ENCODE measurements at places on chromosomes 3 and 15.

DNA sequence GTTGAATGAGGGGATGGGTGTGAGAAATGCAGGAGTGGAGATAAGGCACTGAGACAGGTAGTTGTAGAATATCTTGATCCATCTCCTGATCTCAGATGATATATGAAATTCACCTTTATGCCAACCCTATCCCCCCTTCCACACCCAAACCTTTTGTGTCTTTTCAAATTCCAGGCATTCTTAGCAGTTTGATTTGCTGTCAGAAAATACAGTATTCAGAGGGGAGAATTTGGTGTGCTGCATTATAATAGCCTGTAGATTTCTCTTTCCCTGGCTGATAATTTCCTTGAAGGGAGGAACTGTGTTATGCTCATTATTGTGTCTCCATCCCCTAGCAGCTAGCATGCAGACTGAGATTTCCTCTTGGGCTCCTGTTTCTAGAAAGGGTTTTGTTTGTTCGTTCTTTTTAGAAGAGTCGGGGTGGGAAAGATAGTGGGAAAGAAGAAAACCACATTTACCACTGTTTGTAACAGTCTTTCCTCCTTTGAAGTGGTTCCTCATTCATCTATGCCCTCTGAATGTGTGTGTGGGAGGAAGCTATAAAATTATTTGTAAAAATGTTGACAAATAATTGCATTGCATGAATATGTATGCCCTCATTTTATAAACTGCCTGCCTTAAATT, 373.4 kb downstream of the DIPK2A start:
- no peak for DNase-seq

GRCh38 chr3:169628567-169628966, 34.9 kb downstream of the MECOM start:
- no peak for DNase-seq

DNA sequence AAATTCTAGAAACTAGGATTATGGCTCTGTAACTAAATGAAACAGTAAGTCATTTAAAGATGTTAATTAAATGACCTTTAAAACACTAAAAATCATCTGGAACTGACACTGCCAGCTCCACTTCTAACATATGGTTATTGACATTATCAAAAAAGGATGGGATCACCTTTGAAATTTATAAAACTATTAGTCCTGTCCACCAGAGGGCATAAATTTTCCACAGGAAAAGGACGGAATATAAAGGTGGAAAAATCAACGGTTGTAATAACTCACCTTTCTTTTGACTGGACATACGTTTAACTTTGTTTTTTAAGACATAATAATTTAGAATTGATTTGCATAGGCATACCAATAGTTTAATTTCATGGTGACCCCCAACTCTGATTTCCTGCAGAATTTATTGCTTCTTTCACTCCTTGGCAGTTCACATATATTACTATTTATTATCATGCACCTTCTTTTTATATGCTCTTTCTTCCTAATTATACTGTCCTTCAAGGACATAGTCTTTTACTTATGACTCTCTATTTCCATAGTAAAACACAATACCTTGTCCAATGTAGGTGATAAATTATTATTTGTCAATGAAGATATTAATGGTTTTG, 345.7 kb downstream of the CADM2 start:
- DNase-seq, result no peak

- DNase-seq, result no peak
These were observed 271.7 kb downstream of the RPLP1 start for GRCh38 chr15:69724333-69724732.

- DNase-seq, result no peak
These were observed at the start of gene CPNE9 for GRCh38 chr3:9703736-9704346. Gene CPNE9, plus strand, starts transcription at chr3:9703833. Its CDS starts 164 bp downstream, at chr3:9703997.

DNA sequence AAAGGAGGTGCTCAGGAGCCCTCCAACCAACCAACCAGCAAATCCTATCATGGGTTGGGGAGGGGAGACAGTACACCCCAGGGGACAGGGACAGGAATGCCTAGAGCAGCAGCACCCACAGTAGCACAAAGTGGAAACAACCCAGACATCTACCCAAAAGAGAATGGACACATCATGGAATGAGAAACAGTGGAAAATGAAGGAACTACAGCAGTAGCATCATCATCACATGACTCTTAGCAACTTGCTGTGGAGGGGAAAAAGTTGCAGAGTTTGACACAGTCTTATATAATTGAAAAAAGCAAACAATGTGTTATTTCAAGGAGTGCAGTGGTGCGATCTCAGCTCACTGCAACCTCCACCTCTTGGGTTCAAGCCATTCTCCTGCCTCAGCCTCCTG, 11.0 kb downstream of the C3orf22 start:
- no peak for DNase-seq

DNA sequence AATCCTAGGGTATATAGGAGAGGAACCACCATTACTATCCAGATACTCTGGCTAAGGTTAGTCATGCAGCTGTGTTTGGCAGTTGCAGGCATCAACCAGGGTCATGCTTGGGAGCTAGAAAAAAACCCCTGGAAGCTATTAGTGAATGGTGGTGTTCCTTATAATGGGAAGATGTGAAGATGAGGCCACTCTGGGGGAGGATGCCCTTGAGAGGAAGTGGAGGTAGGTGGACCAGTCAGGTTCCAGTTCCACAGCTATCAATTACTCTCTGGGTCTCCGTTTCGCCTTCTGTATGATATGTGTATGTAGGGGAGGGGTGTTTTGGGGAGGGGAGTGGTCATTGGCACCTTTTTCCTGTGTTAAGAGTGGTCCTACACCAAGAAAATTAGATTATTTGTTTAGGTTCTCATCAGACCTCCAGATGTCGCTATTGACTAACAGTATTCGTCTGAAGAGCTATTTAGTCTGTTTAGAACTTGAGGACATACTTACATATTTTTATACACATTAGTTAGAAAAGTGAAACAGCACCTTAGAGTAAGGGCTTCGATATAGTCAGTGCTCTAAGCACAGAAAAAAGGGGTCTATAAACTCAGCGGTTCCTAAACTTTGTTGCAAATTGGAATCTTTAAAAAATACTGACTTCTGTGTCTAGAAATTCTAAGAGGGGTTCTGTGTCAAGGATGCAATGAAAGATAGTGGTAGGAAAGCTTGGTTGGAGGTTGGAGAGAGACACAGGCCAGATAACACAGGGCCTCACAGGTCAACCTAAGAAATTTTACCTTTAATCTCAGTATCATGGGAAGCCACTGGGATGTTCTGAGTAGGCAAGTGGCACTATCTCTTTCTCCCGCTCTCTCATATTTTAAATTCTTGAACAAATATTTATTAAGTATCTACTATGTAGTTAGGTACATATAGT, 9.1 kb upstream of the HPS3 start:
- DNase-seq, result no peak

DNA sequence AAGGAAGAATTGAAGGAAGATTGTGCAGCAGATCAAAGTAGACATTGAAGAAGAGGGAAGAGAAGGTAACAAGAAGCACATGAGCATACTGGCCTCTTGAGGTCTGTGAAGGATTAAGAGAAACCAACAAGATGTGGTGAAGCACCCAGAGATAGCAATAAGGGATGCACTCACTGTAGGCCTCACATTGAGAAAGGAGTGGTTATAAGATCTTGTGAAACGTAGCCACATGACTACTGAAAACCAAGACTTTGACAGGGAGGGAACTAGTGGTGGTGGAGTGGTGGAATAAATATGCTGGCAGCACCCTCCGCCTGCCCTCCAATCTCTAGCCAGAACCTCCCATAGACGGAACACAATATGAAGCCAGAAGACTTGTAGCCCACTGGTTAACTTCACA, 651.2 kb downstream of the DIPK2A start:
- DNase-seq, result no peak

GRCh38 chr3:150220799-150221198, 187.3 kb upstream of the TSC22D2 start:
- DNase-seq, result no peak

GRCh38 chr15:34610354-34610753, 26.9 kb upstream of the GOLGA8B start:
- no peak for DNase-seq

- DNase-seq, result no peak
These were observed 35.3 kb downstream of the TSPAN3 start for GRCh38 chr15:77035584-77035983.

DNA sequence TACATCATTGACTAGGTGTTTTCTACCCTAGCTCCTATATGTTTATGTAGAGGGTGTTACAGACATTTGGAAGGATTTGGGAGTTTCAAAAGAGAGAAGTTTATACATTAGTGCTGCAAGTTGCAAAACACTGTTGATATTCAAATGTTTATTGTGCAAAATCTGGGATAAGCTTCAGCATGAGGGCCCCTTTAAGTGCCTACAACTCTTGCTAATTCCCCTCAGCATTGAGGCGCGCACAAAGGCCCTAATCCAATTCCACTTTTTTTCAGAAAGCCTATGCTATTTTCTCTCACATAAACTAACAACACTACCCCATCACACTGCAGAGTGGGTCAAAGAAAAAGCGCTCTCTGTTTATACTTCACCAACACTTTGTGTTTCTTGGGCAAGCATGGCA, 208.0 kb downstream of the NR2F2 start:
- DNase-seq, result no peak

GRCh38 chr15:40832903-40833302, 4.4 kb upstream of the PPP1R14D start:
- no peak for DNase-seq

DNA sequence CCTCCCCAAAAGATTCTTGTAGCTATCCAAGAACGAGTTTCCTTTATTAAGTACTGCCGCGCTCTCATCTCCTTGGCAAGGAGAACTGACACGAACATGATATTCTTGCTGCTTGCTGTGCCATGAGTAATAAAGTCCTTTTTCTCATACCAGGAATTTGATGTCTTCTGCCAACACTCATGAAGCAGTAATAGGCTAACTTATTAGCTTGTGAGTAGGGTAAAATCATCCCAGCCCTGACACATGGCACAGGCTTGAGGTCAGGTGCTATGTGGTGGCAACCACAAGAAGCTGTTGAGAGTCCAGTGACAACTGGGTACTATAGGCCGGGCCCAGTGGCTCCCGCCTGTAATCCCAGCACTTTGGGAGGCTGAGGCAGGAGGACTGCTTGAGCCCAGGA, 22.7 kb upstream of the UBXN7 start:
- no peak for DNase-seq

DNA sequence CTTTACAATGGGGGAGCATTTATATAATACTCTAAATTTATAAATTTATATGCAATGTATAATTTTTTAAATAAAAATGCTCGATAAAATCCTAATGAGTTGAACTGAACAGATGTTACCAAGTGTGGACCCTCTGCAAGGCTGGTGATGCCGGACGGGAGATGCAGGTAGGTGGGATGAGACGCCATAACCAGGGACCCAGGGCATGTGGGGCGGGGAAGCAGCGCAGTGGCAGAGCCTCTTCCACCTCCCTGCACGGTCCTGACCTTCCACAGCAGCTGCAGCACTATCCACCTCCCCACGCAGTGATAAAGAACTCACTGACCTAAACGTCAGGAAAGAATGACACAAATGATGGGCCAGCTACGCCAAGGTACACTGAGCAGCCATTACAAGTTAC, 12.8 kb downstream of the PCSK6 start:
- DNase-seq, result no peak

GRCh38 chr3:100913870-100914648, 79.2 kb downstream of the ABI3BP start:
- no peak for DNase-seq

DNA sequence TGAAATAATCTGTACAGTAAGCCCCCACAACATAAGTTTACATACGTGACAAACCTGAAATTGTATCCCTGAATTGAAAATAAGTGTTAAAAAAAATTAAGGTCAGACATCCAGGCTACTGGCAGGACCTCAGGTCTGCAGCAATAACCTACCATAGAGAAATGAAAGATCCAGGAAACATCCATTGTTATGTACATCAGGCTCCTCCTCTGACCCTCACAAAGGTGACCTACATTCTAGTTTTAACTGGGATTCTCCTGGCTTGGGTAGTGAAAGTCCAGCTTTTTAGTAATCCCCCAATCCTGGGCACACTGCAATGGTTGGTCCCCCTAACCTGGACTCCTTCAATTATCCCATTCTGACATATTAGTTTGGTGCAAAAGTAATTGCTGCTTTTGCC, 749.6 kb upstream of the LMCD1 start:
- no peak for DNase-seq

DNA sequence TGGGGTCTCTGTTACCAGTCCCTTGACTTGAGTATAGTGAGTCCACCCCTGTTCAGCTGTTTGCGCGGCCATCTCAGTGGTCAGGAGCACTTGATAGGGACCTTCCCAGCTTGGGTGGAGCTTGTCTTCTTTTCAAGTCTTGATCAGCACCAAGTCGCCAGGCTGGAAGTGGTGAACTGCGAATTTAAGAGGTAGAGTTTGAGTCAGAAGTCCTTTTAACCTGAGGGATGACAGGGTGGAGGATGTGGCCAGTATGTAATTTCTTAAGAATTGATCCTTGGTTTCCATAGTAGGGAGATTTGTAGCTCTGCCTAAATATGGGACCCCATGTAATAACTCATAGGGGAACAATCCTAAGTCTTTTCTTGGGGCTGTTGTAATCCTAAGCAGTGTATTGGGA, 86.3 kb upstream of the XCR1 start:
- DNase-seq, result no peak
